ENCODE measurements at places on chromosomes 7 and 10.

DNA sequence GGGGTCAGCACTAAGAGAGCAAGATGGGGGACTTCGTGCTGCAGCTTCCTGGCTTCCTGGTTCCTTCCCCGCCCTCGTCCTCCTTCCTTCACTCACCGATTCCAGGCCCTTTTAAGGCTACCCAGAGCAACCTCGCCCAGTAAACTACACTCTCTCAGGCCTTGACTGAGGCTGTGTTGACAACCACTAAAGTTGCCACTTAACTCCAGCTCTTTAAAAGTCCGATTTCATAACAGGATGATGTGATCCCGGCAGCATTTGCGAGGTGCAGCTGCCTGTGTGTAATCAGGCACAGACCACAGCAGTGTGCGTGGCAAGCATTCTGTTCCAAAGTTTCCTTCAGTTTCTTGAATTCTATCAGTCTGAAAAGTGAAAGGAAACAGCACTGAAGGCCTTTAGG lies 110.6 kb downstream of the RAB11FIP2 start:
- no peak for DNase-seq

DNA sequence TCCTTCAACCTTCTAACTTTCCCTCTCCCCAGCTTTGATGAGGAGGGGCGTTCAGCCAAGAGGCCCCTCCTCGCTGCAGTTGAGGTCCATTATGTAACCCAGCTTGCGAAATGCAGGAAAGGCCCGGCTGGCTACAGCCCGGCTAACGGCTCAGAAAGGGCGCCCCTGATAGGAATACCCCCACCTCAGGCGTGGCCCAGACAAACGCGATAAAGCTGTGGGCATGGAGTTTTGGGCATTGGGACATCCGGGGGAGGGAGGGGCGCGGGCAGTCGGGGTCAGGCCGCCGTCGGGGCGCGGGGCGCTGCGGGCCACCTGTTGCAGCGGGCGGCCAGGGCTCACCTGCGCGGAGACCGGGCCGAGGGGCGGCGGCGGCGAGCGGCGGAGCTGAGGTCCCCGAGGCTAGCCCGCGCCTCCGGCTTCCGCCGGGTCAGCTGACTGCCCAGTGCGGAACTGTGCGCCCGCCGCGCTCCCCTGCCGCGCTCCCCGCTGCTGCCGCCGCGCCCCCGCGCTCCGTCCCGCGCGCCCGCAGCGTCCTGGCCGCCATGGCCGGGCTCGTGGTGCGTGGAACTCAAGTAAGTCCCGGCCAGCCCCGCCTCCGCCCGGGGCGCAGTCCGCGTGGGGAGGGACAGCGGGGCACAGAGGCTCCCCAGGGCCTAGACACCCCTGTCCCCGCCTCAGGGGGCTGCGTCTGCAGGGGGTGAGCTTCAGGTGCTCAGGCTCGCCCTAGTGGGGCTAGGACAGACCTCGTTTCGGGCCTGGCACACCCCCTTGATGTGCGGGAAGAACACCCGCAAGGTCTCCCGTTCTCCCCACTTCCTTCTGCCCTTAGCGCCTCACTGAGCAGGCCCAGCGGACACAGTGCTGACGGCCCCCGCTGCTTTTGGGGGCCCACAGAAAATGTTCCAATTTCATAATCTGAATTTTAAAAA lies at the start of gene LRMDA:
LRMDA (plus strand) TSS at position 445 of the 932 bp plus-strand sequence.
- DNase-seq = no peak

- DNase-seq = no peak
Measured at GRCh38 chr7:30476459-30477145, 2.0 kb downstream of the NOD1 start.

- no peak for DNase-seq
Measured at GRCh38 chr7:16559497-16560179, 33.0 kb downstream of the LRRC72 start.

DNA sequence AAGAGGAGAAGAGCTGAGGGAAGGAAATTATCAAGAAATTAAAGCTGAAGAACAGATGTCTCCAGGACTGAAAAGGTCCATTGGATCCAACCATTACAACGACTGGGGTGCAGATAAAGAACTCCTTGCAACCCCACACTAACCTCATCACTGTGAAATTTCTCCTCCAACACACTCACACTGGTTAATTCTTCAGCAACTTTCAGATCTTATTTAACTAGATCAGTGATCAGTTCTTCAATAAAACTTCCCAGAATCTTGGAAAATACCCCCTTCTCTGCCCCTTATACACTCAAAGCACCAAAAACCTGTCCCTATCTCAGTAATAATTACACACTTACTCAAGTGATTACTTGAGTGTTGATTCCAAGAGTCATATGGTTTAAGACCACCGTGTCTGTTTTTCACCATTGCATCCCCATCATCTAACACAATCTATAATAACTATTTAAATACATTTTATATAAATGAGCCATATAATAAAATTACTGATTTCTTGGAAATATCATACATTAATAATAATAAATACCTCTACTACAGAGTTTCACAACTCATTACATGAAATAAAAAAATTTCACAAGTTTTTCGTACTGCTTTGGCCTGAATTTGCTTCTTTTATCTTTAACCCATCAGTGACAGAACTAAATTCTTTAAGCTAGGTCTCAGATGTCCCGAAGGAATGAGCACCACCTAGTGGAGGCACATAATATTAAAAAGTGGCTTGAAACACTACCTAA lies 123.7 kb downstream of the MPP7 start:
- DNase-seq = peak; percentile 74

DNA sequence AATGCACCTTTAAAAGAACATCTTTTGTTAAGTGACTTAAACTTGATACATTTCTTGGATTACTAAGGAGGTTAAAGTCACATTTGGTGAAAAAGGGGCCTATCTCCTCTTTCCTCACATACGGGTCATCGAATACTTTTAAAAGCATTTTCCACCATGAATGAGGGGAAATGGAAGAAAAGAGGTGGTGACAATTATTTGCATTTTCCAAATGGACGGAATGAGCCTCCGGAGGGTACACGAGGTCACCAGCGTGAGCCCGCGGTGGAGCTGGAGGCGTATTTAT lies 1.0 kb upstream of the BMPR1A start:
- no peak for DNase-seq

DNA sequence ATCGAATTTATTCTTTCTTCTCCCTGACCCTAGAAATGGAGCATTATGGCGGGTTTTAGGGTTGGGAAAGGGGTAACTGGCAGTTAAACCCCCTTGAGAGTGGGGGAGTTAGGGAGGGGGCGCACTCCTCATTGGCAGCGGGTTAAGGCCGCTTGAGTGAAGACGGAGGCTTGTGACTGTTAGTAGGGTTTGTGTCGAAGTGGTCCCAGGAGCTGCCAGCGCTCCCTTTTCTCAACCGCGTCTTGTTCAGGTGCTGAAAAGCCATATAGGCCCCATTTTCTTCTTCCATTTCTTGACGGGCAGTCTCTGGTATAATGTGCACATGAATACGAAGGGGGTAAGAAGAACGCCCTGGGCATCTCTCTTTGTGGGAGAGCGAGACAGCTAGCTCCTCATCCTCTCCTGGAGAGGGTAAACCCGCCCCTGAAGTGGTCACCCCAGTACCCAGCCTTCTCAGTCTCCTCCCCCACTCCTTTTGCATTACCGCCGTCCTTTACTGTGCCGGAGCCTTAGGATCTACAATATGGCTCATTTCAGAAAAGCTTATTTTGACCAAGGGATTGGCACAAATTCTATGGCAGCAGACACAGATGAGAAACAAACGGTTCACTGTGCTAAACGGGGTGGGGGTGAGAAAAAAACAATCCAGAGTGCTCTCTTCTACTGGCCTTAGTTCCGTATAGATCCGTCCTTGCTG lies 836 bp downstream of the KMT2E start:
- peak; percentile 84 for DNase-seq

All from CD4-positive, alpha-beta T cell treated with Interleukin-21 for 1 hour (primary cell).